ENCODE measurements at places on chromosomes 12 and 14. TPM values are rescaled to one million over a fixed set of nuclear protein-coding genes. Genes with fewer than 3 reads are reported as not detected.
A peak's percentile ranks its signal among the peaks of the same experiment; 100 is the strongest.

DNA sequence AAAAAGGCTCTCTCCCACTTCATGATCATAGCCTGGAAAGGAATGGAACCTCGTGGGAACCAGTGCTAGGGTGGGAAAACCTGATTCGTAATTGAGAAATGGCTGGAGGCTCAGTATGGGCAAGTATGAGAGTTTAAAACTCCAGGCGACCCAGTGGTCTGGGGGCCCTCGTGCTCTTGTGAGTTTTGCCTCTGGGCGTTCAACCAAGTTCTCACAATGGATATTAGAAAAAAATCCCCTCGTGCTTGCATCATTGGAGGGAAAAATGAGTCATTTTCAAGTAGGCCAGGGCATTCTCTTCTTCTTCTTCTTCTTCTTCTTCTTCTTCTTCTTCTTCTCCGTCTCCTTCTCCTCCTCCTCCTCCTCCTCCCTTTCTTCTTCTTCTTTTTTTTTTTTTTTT, 39.0 kb downstream of the GPR68 start:
- DNase-seq: no peak

DNA sequence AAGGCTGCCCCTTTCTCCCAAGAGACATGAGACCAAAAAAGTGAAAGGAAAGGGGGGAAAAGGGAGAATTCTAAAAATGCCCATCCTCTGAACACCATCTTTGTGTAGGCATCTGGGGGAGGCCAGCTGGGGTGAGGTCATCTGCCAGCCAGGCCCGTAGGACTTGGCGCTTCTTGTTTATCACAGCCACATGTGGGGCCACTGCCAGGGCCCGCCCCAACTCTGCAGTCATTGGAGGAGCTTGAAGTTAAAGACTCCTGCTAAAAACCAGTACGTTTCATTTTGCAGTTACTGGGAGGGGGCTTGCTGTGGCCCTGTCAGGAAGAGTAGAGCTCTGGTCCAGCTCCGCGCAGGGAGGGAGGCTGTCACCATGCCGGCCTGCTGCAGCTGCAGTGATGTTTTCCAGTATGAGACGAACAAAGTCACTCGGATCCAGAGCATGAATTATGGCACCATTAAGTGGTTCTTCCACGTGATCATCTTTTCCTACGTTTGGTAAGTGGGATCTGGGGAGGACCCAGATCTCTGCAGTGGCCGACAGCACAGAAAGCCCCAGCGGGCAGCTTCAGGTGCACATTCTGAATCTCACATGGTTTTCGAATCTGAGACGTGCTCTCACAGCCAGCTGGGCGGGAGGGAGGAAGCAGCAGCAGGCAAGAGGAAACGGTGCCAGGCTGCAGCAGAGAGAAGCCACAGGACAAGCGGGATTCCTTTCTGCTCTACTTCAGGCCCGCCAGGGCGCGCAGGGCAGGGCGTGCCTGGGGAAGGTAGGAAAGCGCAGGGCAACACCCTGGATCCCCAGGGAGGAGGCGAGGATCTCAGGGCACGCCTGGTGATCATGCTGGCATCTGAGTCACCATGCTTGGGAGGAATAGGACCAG, at the start of gene P2RX7:
Gene P2RX7, plus strand, starts transcription at position 276 of the 881 bp plus-strand sequence. Its CDS starts 95 bp downstream, at position 371.
- DNase-seq: no peak

Gene CLEC4C
- not detected for total RNA-seq

Gene TAS2R9
- total RNA-seq: not detected

DNA sequence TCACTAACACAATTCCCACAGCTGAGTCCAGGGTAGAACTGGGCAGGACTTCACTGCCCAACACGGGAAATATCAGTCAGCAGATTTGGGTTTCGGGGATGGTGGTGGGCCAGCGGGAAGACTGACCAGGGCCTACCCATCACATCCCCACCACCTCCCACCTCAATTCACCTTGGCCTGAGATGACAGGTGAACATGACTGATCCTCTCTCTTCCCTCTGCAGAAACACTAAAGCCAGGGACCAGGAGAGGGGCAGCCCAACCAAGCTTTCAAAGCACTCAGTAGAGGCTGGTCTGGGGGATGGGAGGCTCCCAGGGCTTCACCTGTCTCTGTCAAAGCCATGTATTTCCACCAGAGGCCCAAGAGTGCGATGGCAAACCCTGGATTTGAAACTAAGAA, 2.3 kb downstream of the SERPINA5 start:
- no peak for DNase-seq

Gene ADCY4
- 32.7 TPM for total RNA-seq

GRCh38 chr12:130433834-130434233, 96.1 kb downstream of the PIWIL1 start:
- no peak for DNase-seq

- DNase-seq: peak; percentile 6
Measured at GRCh38 chr14:99812892-99813291, 19.7 kb downstream of the EML1 start.

DNA sequence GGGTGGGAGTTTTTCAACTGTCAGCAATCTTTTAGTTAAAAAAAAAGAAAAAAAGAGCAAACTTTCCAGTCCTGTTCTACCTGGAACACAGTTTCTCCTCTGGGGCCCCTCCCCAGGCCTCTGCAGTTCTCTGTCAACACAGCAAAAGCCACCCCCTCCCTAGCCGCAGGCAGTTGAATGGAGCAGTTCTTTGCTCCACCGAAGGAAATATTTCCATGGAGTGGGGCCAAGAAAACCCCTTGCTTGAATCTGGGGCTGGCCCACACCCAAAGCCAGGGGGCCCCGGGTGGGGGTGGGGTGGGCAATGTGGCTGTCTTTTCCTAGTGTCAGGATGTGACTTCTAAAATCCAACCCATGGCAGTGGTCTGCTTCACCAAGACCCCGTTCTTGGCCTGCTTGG, 5.0 kb upstream of the MEG3 start:
- no peak for DNase-seq

DNA sequence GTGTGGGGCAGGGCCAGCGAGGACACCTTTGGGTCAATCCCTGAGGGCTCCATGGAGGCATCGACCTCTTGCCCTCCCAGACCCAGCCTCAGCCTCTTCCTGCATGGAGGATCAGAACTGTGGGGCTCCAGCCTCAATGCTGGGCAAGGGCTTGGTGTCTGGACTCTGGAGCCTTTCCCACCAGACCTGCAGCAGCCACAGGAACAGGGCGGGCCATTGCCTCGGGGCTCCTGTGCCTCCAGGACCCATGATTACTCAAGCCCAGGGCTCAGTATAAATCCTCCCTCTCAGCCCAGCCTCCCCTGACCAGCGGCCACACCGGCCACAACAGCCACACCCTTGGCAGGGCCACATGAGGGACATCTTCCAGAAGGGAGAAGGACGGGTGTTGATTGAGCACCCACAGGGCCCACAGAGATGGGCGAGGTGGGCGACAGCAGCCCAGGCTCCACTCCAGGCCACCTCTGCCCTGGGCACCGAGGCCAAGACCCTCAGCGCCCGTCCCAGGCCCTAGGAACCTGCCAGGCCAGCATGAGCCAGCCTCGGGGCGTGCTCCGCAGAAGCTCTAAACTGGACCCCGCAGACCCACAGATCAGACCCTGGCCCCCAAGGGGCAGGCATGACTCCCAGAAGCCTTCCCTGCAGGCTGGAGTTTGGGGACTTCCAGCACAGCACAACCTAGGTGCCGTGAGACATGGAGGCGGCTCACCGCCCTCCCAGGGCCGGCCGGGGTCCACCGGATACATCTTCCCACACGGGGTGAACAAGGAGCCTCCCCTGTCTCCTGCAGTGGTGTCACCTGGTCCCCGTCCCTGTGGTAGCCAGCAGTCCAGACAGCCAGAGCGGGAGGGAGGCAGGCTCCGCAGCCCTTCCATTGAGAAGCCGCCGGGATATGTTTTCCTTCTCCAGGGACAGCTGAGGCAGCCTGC, 25.1 kb downstream of the NCOR2 start:
- no peak for DNase-seq

Gene METTL25
- 29.0 TPM for total RNA-seq

Gene CD163L1
- 0.74 TPM for total RNA-seq

DNA sequence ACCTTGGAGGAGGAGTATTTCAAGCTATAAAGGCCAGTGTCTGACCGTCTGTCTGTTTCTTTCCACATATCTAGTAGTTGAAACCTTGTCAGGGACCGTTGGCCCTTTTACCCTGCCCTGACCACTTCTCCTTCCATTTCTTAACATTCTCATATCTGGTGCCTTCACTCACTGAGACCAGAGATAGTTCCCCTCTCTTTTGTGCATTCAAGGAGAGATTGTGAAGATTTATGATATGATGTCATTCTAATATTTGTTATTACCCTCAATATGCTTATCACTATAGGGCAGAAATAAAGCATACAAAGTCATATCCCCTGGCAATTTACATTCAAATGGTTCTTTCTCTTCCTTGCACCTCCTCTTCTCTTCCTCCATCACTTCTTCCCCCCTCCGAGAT, 83.3 kb downstream of the PLXNC1 start:
- DNase-seq: no peak

- DNase-seq: no peak
Measured at GRCh38 chr12:87585882-87586557, 443.2 kb downstream of the C12orf50 start.

DNA sequence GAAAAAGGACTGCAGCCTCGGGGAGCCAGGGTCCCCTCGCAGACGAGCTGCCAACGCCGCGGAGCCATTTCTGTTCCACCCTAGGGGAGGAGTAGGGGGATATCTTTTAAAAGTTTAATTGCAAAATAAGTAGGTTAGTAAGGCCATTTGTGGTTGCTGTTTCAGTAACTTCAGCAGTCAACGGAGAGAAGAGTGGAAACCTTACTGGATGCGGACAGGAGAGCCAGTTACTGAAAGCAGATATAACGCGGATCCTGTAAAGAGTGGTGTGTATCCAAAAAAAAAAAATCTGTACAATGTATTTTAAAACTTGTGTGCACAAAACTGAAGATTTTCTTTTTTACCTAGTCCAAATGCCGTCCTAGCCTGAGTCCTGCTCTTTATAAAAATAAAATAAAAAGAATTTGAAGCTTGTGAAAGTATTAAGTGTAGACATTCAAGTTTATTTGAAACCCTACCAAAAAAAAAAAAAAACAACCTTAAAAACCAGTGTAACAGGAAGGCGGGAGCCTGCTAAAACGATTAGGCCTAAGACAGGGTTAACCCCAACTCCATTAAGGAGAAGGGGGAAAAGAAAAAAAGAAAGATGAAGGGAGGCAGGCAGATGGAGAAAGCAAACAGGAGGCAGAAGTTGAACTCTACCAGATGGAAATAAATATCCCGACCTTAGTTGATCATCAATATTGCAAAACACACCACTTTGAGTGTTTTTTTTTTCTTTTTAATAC, 1.0 kb upstream of the BTG1 start:
- no peak for DNase-seq

DNA sequence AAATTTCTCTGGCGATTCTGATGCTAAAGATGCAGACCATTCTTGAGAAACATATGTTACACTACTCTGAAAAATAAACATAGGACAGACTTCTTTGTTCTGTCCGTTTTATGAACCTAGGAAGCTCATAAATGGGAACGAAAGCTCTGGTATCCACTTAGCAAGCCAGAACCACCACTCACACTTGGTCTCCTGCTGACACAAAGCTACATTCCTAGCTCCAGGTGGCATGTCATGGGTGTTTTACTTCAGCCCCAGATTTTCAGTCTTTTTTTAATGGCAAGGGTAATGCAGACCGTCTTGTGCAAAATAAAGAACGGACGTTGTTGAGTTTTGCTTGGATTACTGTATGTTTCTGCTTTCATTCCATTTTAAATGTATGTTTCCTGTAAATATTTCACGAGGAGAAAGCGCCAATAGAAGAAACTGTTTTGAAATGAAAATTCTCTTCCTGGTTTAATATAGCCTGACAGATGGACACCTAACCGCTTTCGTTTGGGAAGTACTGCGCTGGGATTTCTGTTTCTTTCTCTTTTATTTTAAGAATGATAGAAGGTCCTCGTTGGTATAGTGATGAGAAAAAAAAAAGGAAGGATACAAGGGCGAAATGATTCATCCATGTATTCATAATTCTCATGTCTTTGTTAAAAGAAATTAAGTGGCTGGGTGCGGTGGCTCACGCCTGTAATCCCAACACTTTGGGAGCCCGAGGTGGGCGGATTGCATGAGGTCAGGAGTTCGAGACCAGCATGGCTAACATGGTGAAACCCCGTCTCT, 871 bp upstream of the COQ5 start:
- no peak for DNase-seq

Gene EID3
- 9.1 TPM for total RNA-seq

DNA sequence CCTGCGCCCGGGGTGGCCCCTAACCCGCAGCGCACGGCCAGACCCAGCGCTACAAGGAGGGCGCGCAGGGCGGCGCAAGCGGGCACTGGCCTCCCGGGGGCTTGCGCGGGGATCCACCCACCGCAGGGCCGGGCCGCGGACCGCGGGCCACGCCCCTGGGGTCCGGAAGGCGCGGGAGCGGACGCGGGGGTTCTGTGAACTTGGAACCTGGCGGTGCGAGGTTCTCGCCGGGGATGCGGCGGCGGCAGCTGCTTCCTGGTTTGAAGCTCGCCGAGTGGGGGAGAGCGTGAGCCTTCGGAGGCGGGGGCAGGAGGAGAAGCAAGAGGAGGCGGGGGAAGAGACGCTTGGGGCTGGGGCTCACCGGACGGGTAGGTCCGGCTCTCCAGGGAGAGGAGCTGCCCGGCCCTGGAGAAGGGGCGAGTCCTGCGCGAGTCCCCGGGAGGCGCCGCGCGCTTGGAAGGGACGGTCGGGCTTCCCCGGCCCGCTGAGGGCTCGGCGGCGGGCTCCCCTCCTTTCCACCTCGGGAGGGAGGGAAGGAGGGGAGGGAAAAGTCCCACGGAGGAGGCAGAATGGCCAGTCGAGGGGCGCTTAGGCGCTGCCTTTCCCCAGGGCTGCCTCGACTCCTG, at the start of gene PRKCH:
Gene PRKCH, plus strand, starts transcription at position 195 of the 626 bp plus-strand sequence. CDS start 523 bp downstream, outside the sequence.
- no peak for DNase-seq

DNA sequence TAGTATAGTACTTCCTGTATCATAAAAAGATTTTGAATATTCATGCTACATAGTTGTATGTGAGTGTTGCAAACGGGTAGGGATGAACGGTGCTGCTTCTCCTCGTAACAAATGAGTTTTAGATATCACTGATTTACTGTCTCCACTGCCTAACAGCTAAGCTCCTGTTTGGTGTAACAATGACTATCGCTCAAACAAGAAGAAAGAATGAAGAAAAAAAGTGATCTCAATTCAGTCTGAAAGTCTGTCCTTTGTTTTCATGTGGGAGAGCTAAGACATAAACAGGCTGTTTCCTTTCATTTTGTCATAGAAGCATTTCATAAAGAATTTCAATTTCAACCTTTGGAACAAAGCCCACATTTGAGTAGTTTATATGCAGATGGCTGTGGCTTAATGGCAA, 26.1 kb upstream of the RTRAF start:
- no peak for DNase-seq

DNA sequence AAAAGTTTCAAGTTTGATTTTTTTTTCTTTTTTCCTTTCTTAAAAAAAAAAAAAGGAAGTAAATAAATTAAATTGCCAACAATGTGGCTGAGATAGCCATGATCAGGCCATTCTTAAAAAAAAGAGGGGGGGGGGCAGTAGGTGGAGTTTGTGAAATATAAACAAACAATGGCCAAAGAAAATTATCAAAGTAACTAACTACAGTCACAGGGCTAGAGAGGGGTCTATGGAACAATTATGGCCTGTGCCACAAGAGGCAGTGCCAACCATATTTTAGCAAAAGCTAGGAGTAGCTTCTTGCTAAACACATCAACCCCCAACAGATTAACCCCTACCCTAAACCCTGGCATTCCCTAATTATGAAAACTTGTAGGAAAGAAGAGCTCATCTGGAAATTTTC, 16.2 kb upstream of the SMARCC2 start:
- DNase-seq: no peak

GRCh38 chr12:2891240-2892053, 756 bp downstream of the TULP3 start:
- no peak for DNase-seq
